ENCODE measurements at places on chromosomes 16 and 17.

GRCh38 chr16:58499615-58500351 lies at the start of gene NDRG4:
TSS of gene NDRG4 (plus strand) at chr16:58500143. CDS start at chr16:58500249, 106 bp downstream.
- no peak for DNase-seq

DNA sequence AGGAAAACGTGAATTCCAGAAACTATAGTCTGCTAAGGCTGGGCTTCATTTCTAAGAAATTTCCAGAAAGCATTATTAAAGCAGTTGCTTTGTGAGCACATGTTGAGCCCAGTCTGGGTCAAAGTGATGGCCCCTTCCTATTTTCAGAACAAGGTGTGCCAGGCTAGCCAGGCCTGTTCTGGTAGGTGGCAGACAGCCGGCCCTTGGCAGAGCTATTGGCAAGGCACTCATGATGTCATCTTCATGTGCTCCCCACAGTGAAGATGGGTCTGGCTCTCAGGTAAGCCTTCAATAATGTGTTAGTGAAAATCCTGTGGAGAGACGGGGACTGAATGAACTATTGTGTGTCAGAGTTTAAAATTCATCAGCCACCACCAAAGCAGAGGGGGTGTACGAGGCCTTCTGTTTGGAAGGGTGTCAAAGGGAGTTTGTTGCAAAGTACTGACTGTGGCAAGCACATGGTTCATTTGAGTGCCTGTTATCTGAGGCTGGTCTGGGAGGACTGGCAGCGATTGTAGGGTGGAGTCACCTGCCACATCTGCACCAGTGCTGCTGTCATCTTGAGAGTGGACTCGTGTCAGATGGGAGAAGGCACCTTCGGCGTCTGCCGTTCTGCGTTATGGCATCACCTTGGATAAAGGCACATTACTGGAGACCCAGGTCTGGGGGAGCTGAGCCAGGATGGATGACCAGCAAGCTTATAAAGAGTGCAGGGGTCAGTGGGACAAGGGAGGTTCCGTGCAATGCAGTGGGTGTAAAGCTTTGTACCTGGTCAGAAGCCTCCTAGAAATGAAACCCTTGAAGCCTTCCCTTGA lies 43.4 kb downstream of the KSR1 start:
- no peak for DNase-seq

DNA sequence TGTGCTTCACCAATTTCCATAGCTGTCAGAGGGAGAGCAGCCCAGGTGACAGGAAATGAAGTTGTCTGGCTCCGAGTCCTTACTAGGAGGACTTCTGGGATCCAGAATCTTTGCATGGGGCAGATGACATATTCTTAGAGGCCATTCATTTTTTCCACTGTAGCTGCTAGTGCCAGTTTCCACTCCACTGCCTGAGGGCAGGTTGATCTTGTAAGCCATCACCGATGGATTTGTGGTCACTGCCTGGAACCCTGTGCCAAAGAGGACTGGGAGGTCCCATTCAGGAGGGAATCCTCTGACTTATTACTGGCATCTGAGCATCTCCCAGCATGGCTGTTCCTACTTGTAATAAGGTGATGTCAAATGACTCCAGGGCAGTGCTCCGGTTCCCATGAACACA lies 144.1 kb upstream of the KCNJ18 start:
- no peak for DNase-seq

- no peak for DNase-seq
These were observed 238.1 kb upstream of the MAF start for GRCh38 chr16:79838496-79839259.

DNA sequence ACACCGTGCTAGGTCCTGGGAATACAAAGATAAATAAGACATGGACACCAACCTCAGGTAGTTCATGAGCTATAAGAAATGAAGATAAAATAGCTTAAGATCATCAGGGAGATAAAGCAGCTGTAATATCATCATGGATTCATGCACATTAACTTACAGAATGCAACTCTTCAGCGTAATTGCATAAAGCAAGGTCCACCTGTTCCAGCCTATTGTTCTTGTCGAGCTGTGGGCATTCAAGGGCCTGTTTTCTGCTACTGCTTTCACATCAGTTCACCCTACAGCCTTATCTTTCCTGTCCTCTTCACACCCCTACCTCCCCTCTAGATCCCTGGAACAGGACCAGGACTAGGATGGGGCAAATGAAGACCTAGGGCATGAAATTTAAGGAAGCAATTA lies 133.9 kb downstream of the SPACA3 start:
- no peak for DNase-seq

DNA sequence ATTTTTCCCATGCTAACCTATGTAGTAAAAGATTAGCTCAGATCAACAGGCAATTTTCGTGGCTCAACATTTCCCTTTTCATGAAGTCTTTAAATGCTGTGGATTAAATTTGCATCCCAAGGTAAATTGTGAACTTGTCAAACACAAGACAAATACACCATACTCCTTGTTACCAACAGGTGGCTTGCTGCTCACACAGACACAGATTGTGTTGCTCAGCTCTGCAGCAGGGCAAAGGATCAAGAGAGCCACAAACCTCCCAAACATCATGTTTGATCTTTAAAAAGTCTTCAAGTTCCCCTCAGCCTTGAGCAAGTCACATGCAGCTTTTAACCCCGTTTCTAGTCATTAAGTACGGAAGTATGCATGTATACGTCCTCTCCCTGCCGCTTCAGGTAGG lies 119.6 kb upstream of the CNTNAP4 start:
- DNase-seq: no peak

GRCh38 chr16:19644877-19645276 lies 73.2 kb downstream of the KNOP1 start:
- no peak for DNase-seq

GRCh38 chr17:82383411-82383810 lies 11.8 kb downstream of the UTS2R start:
- DNase-seq: no peak

GRCh38 chr17:33014751-33015150 lies 23.1 kb downstream of the SPACA3 start:
- no peak for DNase-seq

DNA sequence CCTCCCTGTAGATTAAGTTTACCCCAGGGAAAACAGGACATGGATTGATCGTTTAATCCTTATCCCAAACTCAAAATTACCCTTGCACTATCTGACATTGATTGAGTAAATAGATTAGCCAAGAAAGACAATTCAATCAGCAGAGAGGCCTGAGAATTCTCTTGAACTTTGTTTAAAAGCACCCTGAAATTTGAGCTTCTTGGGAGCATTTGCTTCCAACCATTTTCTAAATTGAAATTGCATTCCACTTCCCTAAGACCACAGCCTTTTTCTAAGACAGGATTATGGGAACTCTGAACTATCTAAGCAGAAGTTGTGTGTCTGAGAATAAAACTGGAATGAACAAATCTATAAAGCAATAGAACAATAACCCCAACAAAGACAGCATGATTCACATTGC lies 76.6 kb upstream of the TNRC6A start:
- DNase-seq: no peak

DNA sequence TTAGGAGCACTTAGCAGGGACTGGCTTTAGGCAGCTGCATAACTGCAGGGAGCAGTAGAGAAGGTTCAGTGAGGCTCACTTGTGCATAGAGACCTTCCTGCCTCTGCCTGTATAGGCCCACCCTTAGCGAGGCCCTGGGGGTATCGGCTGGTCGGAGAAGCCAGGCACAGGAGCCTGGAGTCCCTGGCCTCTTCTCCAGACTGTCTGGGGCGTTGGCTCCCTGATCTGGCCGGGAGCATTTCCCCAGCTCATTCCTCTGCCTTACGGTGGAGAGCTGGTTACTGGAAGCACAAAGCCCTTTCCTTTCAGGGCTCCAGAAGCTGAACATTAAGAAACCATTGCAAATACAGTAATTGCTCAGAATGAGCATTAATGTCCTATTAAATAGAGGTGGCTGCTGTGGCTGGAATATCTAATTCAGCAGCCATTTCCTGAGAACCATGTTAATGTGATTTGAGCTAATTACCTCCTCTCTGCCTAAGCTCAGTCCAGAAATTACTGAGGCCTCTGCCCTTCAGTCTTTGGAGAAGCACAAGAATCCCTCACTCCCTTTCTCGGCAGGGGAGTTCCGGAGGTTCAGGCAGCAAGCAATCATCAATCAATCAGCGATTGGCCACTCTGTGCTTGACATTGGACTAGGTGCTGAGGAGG lies 18.8 kb upstream of the TMEM220 start:
- no peak for DNase-seq

DNA sequence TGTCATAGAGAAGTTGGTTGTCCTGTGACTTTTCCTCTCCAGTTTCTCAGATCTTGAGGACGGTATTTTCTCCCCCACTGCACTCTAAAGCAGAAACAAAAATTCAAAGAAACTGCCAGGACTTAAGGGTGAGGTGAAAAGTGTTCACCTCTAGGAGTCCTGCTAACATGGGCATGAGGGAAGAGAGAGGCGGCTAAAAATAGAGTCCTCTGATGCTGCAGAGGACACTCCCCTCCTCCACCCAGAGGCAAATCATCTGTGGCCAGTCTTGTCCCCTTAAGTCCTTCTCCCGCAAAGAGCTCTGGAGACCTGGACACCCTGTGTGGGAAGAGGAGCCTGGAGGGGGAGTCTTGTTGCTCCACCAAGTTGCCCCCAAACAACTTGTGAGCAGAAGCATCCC lies 4.7 kb upstream of the DDX19A start:
- DNase-seq: no peak

- DNase-seq: no peak
These were observed 94.1 kb downstream of the TMEM132E start for GRCh38 chr17:34673516-34673915.

DNA sequence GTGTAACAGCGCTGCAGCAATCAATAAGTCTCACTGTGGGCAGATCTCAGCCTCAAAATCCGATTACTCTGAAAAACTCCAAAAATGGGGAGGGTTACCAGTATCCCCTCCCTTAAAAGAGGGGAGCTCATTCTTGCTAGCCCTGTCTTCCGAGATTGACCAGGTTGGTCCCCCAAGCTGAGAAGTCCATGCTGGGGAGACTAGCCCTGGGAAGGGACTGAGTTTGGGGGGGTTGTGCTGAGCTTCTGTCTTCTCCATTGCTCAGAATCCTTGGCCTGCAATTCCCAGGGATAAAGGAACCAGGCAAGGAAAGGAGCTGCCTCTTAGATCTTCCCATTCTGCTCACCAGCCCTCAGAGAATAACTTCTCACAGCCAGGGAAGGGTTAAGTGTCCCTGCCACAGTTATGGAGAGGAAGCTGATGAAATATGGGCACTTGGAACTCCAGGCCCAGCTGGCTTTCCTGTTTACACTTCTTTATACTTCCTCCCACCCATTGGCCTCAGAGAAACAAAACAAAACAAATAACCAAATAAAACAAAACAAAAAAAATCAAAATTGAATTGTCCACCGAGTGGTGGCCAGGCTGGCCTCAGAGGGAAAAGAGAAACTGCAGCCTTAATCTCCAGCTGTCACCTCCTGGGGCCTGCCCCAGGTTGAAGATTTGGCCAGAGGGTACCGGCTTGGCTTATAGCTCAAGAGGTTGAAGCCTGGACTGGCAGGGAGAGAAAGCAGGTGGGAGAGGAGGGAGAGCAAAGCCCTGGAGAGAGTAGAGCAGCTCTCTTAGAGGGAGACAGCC lies 2.6 kb downstream of the HOXB3 start:
- no peak for DNase-seq

- DNase-seq: no peak
These were observed 5.4 kb upstream of the NFATC3 start for GRCh38 chr16:68079626-68080344.

DNA sequence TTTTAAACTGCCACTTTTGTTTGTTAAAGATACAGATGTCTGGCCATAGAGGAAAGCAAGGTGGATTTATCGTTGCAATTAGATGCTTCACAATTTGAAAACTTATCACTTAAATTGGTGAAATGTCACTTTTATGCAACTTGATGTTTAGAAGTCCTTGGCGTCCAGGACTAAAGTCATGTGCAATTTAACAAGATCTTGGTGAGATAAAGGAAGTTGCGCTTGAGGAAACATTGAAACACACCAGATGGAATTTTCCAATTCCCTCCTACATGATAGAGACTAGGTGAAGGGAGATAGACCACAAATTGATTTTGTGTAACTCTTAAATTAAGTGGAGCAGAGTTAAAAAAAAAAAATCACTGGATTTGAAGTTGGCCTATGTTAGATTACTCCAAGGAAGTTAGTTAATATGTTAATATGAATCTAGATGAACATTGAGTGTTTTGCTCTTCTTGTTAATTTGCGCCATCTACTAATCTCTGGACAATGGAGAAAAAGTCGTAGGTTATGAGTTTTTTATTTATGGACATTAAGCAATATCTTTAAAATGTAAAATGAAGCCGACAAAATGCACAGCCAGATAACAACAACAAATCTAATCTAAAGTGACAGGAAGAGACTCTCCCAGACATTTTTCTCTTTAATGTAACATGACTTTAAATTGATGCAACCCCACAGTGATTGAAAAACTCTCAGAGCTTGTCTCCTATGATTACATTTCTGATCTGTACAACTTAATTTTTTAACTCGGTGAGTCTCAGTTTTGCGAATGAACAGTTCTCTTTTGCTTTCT lies 119.6 kb downstream of the WWOX start:
- DNase-seq: no peak

- no peak for DNase-seq
These were observed 52.0 kb downstream of the BAIAP2 start for GRCh38 chr17:81086789-81087551.

DNA sequence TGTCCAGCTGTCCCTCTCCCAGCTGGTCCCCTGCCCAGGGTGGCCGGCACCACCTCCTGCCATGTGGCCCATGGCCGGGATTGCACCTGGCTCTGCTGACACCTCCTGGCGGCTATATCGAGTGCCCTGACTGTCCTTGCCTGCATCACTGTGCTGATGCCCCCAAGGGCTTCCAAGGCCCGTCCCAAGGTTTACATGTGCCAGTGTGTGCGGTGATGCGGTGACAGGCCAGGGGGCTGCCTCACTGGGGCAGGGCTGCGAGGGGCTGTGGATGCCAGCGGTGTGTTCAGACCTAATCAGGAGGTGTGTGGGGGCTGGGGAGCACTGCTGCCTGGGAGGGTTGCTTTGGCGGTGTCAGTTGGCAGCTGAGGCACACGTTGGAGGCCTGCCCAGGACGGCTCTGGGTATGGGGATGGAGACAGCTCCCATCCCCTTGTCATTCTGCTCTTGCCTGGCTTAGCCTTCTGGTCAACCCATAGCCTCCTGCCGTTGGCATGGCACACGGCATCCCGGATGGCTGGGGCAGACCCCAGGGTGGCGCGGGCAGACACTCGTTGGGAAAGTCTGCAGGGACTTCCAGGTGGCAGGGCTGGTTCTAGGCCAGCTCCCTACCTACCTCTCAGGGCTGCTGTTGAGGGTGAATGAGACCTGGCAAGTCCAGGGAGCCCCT lies 5.5 kb downstream of the MAP2K3 start:
- DNase-seq: no peak

GRCh38 chr17:68176718-68177117 lies 71.1 kb upstream of the AMZ2 start:
- DNase-seq: no peak
